Kasumi-1 (cell line): ENCODE measurements at places on chromosomes 16 and 17.

GRCh38 chr16:84839054-84839453 lies 19.3 kb downstream of the CRISPLD2 start:
- no peak for DNase-seq

DNA sequence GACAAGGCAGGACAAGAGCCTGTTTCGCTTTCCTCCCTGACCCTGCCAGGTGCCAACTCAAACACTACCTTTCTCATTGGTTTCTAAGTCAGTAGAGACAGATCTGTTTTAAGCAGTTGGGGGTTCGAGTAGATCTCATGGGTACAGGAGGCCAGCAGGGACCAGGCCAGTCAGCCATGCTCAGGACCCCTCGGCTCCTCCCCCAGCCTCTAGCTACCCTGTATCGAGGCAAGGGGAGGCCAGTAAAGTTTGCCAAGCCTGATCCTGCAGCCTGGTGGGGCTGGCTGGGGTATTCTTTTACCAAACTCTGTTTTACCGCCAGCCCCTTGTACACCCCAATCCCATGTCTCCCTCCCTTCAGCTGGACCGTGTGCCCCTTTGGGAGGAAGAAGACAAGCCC lies 26.6 kb downstream of the OR1D5 start:
- DNase-seq, result no peak

DNA sequence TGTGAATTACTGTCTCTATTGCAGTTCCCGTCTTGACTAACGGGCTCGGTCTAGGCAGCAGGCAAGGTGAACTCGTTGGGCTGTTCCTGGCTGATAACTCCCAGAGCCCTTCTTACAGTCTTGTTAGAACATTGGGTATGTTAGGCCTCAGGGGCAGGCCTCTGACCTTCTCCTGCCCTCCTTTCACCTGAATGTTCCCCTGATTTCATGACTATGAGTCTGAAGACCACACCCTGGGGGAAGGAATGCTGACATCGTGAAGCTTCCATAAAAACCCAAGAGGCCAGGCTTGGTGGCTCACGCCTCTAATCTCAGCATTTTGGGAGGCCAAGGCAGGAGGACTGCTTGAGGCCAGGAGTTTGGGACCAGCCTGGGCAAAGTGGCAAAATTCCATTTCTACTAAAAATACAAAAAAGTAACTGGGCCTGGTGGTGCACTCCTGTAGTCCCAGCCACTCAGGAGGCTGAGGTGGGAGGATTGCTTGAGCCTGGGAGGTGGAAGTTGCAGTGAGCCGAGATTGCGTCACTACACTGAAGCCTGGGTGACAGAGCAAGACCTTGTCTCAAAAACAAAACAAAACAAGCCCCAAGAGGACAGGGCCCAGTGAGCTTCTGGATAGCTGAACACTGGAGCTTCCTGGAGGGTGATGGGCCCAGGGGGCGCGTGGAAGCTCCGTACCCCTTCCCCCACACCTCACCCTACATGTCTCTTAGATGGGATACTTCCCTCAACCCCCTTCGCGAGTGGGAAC lies 47.8 kb upstream of the FBXO47 start:
- DNase-seq, result no peak

- no peak for DNase-seq
These were observed 24.6 kb upstream of the FAAP100 start for GRCh38 chr17:81576621-81577277.

- DNase-seq, result no peak
These were observed 30.5 kb downstream of the CEP295NL start for GRCh38 chr17:78872486-78872885.
